Activated CD4-positive, alpha-beta T cell treated with anti-CD3 and anti-CD28 coated beads, Interleukin-2, Interleukin-6, amounts not matched to agents 100 ng/mL and 50 ng/mL, durations not matched to agents 16 hours and 8 hours (primary cell): ENCODE measurements at places on chromosomes 16 and 17.

- DNase-seq = no peak
Measured at GRCh38 chr17:70138291-70138865, 31.0 kb upstream of the KCNJ2 start.

DNA sequence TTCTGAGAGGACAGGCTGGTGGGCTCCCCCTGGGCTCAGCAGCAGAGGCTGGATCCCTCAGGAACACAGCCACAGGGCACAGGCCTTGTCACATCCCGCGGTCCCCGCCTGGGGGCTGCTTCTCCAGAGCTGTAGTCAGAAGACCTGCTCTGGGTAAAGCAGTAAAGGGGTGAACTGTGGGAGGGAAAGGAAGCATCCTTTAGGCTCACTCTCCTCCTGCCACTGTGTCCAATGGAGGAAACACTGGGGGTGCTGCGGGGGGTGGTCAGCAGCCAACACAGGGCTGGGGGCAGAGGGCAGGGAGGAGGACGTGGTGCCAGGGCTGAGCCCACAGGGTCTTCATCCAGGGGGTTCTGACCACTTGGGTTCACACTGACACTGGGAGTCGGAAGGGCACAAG lies 5.0 kb upstream of the SLC38A8 start:
- DNase-seq = no peak

GRCh38 chr17:72104164-72104862 lies 16.5 kb upstream of the SOX9 start:
- no peak for DNase-seq

DNA sequence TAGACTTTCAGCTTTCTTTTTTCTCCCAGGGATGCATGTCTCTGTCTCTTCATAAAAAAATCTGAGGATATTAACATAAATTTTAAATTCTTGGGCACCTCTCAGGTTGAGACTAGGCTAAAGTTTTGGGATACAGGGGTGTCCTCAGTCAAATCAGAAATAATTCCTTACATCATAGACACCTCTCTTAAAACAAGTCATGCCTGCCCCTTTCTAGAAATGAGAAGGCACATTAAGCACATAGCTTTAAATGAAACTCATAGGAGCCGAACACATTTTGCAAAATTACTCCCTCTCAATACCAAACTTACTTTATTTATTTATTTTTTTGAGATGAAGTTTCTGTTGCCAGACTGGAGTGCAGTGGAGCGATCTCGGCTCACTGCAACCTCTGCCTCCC lies 67.3 kb upstream of the BCAR1 start:
- DNase-seq = peak; percentile 10

GRCh38 chr17:42252597-42253550 lies 23.3 kb downstream of the STAT5B start:
- DNase-seq = peak; percentile 53

GRCh38 chr17:50289991-50290702 lies 15.9 kb downstream of the TMEM92 start:
- peak; percentile 80 for DNase-seq

DNA sequence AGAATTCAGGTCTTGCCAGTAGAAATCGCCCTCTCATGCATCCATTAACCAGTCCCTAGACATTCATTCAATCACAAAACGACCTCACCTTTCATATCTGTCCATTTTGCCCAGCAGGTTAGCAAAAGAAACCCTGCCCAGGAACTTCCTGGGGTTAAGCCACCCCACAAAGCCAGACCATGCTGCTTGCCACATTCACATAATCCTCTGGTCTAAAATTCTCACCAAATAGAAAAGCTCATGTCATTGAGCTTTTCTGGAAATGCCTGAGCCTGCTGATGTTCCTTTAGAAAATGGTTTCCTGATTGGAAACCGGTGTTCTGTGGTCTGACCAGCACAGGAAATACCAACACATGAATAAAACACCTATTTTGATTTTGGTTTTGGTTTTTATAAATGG lies 21.6 kb upstream of the DYNLRB2 start:
- peak; percentile 13 for DNase-seq

DNA sequence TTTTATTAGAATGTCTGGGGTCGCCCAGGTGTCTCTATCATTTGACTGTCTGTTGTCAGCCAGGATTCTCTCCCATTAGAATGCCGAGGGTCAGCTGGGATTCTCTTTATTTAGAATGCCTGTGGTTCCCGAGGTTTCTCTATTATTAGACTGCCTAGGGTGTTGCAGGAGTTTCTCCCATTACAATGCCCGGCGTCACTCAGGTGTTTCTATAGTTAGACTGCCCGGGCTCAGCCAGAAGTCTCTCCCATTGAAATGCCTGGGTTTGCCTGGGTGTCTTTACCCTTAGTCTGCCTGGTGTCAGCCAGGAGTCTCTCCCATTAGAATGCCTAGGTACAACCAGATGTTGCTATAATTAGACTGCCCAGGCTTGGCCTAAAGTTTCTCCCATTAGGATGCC lies 2252.0 kb downstream of the TP53TG3F start:
- DNase-seq = no peak

GRCh38 chr17:73455050-73455687 lies 143.4 kb upstream of the CDC42EP4 start:
- no peak for DNase-seq

DNA sequence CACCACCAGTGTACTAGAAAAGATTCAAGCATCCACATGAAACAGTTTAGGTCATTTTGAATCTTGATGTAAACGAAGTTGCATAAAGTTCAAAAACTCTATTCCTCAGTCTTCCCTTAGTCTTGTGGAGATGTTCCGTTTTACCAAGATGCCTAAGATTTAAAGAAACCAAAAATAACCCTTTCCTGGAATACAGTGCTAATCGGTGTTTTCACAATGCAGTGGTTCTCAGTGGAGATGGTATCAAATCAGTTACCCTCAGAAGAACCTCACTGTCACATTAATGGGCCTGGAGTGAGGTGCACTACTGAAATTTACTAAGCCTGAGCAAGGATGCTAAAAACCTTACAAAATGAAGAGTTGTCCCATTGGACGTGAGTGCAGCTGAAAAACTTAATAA lies 9.1 kb downstream of the PTRH2 start:
- no peak for DNase-seq

DNA sequence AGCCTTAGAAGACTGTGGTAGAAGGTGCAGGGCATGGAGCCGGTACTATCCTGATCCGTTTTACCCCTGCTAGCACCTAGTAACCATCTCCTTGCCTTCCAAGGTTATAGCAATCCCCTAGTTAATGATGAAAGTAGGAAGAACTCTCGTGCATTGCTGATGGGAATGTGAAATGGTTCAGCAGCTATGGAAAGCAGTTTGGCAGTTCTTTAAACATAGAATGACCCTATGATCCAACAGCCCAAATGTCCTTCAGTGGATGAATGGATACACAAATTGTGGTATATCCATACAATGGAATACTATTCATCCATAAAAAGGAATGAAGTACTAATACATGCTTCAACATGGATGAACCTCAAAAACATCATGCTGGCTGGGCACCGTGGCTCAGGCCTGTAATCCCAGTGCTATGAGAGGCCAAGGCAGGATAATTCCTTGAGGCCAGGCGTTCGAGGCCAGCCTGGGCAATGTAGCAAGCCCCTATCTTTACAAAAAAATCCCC lies 6.2 kb upstream of the SRCIN1 start:
- DNase-seq = no peak

- DNase-seq = no peak
Measured at GRCh38 chr17:47731396-47731795, 1.6 kb upstream of the TBX21 start.

DNA sequence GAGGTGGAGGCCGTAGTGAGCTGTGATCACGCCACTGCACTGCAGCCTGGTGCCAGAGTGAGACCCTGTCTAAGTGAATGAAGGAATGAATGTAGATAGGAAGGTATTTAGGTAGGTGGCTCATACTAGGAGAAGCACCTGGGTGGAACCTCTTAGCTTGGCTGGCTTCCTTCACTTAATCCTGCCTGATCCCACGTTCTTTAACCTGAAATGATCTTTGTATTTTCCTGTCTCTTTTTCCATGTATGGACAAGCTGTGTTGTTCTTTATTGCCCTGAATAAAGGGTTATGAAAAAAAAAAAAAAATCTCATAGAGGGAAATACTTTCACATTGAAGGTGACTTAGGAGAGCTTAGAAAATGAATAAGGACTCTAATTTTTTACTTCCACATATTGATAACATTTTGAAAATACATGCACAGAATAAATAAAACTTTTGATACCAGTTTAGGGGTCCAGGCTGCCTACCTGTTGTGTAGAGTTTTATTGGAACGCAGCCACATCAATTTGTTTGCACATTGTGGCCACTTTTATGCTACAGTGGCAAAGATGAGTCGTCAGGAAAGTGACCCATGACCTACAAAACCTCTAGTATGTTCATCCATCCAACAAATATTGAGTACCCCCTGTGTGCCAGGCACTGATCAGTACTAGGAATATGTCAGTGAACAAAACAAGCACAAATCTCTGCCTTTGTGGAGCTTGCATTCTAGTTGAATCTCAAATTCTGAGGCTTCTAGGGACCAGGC lies 44.6 kb downstream of the VPS35L start:
- no peak for DNase-seq

DNA sequence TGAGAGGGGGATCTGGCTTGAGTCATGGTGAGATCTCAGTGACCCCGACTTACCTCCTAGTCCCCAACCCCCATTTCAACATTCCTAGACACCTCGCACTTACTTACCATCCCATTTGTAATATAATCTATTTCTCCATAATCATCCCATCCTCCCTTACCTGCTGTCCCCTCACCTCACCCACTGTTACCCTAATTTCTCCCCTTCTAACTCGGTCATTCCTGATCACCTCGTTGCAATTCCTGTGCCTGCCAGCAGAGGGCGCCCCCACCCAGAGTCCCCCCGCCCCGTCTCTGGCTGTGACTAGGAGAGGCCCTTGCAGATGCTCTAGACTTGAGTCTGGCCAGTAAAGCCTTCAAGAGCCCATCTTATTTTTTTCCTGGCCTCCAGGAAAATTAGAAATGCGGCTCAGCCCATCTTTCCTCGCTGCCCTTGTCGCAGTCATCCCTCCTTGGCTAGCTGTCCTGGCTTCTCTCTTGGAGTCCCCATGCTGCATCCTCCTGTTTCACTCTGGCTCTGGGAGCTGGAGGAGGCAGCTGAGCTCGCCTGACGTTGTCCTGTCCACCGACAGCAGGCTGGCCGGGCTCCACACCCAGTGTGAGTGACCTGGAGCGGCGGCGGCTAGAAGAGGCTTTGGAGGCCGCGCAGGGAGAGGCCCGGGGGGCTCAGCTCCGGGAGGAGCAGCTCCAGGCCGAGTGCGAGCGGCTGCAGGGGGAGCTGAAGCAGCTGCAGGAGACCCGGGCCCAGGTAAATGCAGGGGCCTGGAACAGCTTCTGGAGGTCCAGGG lies 5.0 kb downstream of the TBKBP1 start:
- DNase-seq = peak; percentile 90

DNA sequence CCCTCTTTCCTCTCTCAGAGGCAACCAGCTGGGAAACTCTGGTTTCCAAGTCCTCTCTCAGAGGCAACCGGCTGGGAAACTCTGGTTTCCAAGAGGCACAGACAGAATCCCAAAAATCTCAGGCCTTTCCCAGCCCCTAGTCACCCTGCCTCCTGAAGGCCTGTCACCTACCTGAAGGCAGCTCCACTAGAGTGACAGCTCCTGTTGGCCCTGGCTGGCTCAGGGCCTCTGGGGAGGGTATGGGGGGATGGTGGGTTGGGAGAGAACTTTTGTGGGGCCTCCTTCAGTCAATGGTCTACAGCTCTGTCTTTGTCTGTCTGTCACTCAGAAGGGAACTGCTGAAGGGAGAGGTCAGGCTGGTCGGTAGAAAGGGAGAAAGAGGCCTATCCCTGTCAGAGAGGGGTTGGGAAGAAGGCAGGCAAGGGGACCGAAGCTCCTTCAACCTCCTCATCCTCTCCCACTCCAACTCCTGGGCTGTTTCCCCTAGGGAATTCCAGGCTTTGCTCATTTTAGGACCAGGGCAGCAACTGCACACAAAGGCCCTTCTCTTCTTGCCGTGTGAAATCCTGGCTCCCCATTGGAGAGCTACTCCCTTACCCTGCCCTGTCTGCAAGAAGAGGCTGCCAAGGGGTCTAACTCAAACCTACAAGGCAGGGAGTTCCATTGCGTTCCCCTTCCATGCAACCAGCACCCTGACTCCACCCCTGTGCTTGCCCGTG lies 23.6 kb downstream of the COPZ2 start:
- DNase-seq = no peak

- peak; percentile 76 for DNase-seq
Measured at GRCh38 chr17:42819939-42820535, 4.0 kb downstream of the BECN1 start.

- peak; percentile 21 for DNase-seq
Measured at GRCh38 chr16:56451753-56452689, 667 bp downstream of the OGFOD1 start.

GRCh38 chr16:695355-696089 lies 5.3 kb upstream of the WDR24 start:
- DNase-seq = peak; percentile 78

- no peak for DNase-seq
Measured at GRCh38 chr17:12040478-12040877, 19.8 kb downstream of the MAP2K4 start.

DNA sequence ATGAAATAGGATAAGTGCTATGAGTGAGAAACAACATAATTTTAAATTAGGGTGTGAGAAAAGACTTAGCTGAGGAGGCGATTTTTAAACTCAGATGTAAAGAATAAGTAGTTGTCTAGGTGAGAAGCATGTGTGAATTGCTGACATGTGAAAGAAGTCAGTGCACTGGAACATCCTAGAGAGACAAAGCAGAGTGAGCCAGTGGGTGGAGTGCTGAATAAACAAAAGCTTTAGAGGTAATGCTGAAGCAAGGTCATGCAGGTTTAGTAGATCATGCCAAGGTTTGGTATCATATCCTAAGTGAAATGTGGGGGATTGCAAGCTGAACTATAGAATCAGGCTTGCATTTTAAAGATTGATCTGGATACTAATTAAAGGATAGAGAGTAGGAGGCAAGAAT lies 89.4 kb downstream of the KIF2B start:
- DNase-seq = no peak

DNA sequence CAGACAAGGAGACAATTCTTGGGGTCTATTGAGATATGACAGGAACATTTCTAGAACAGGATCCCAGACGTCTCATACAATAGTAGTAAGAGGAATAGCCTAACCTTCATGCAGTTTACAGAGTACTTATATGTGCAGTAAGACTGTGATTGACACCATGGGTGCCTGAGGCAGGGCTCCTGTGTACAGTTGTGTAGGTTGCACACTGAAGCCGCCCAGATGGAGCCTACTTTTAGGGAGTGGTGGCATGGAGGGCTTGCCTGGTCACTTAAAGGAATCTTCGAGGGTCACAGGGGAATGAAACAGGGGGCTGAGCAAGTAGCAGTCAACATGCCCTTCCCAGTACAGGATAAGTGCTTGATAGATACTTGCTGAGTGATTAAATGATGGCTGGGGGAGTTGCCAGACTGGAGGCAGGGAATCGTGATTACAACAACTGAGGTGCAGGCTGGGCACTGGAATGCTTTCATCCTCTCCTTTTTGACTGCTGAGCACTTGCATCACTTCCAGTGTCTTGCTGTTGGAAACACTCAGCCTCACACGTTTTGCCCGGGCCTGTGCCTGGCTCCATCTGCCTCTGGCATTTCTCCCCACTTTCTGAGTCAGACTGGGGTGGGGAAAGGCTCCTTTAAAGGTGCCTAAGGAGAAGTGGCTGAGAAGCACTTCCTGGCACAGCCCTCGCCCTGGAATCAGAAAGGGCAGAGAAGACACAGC lies 71.0 kb downstream of the COPRS start:
- no peak for DNase-seq
